ENCODE measurements at places on chromosomes 4 and X.

GRCh38 chr4:149574971-149575370, 240.7 kb downstream of the IQCM start:
- H3K27ac ChIP-seq: no peak overlapping the region
- DNase-seq: no peak
- H3K4me1 ChIP-seq: no peaks in the 10 kb centered on the region
- no peaks in the 10 kb centered on the region for H3K27me3 ChIP-seq
- H3K4me3 ChIP-seq: no peak overlapping the region
- no peaks in the 10 kb centered on the region for H3K36me3 ChIP-seq

DNA sequence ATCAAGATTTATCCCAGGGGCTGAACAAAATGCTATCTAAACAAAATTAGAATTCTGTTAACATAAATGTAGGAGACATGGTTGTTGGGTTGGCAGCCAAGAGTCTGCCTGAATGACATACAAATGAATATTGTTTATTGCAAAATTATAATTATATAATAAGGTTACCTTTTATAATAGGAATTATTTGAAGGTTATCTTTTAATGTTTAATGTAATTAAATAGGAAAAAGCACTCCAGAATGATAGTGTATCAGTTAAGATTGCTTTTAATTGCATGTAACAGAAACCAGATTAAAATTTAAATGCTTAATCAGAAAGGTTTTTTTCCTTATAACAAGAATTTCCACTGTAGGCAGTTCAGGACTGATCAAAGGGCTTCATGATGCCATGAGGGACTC, 42.0 kb upstream of the STPG2 start:
- H3K4me3 ChIP-seq: no peak overlapping the region
- no peaks in the 10 kb centered on the region for H3K27me3 ChIP-seq
- H3K36me3 ChIP-seq: no peaks in the 10 kb centered on the region
- H3K4me1 ChIP-seq: no peaks in the 10 kb centered on the region

GRCh38 chr4:100511896-100512295, 5.9 kb downstream of the EMCN start:
- H3K4me1 ChIP-seq: peaks cover 3% of the 10 kb centered on the region
- H3K36me3 ChIP-seq: no peaks in the 10 kb centered on the region
- no peak for DNase-seq
- no peak overlapping the region for H3K27ac ChIP-seq
- H3K27me3 ChIP-seq: no peaks in the 10 kb centered on the region
- H3K4me3 ChIP-seq: no peak overlapping the region

DNA sequence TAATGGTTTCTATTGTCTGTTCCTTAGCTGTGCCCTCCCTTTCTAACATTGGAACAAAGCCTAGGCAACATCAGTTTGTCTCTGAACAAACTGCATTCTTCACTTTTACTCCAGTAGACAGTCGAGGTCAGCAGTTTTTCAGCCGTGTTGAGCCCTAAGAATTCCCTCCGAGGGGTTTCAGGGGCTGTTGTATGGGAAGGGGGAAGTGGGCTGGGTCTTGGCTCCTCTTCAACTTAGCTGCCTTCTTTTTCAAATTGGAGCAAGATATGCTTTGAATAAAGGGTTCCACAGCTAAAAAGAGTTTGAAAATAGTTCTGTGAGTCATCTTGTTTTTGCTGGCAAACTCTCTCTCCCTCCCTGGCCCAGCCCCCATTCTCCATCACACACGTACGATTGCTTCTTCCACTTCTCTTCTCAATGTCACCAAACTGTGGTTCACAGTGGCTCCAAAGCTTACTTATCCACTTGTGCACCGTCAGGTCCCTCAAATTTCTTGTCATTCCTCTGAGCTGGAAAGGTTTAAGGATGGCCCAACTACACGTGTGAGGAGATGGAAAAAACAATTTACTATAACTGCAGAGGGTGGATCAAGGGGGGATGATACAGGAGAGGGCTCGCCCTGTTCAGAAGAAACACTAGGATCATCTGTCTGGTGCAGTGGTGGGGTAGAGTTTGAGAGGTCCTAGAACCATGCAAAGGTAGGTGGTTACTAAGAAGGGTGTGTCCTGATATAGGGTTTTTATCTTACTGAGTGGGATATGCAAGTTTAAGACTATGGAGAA, 9.2 kb upstream of the MAML3 start:
- no peaks in the 10 kb centered on the region for H3K36me3 ChIP-seq
- no peaks in the 10 kb centered on the region for H3K27me3 ChIP-seq
- H3K4me3 ChIP-seq: peak overlapping the region; percentile 1

DNA sequence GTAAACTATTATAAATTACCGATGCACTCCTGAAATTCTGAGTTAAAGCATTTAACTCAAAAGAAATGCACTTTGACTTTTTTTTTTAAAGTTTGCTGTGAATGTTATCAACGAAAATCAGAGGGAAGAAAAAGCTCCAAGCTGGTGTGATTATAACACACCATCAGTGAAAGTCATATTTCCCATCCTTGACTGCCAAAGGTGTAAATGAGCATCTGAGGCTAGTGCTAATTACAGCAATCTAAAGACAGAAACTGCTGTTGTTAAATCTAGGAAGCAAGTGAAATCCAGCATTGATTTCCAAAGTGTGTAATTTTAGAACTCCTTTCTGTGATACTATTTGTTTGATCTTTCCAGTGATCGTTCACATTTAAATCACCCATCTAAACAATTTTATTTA, 1538.8 kb downstream of the TECRL start:
- H3K4me1 ChIP-seq: no peaks in the 10 kb centered on the region
- no peaks in the 10 kb centered on the region for H3K27me3 ChIP-seq
- no peak overlapping the region for H3K27ac ChIP-seq
- H3K4me3 ChIP-seq: no peak overlapping the region
- no peak for DNase-seq

GRCh38 chr4:113524096-113524495, 237.4 kb downstream of the CAMK2D start:
- no peaks in the 10 kb centered on the region for H3K4me1 ChIP-seq
- H3K36me3 ChIP-seq: peaks cover 19% of the 10 kb centered on the region
- no peak for DNase-seq
- H3K27me3 ChIP-seq: no peaks in the 10 kb centered on the region
- no peak overlapping the region for H3K4me3 ChIP-seq
- H3K27ac ChIP-seq: no peak overlapping the region

GRCh38 chrX:16825264-16826035, 39.2 kb downstream of the TXLNG start:
- no peak overlapping the region for H3K27ac ChIP-seq
- H3K27me3 ChIP-seq: no peaks in the 10 kb centered on the region
- peaks cover 6% of the 10 kb centered on the region for H3K4me1 ChIP-seq
- H3K4me3 ChIP-seq: no peak overlapping the region

DNA sequence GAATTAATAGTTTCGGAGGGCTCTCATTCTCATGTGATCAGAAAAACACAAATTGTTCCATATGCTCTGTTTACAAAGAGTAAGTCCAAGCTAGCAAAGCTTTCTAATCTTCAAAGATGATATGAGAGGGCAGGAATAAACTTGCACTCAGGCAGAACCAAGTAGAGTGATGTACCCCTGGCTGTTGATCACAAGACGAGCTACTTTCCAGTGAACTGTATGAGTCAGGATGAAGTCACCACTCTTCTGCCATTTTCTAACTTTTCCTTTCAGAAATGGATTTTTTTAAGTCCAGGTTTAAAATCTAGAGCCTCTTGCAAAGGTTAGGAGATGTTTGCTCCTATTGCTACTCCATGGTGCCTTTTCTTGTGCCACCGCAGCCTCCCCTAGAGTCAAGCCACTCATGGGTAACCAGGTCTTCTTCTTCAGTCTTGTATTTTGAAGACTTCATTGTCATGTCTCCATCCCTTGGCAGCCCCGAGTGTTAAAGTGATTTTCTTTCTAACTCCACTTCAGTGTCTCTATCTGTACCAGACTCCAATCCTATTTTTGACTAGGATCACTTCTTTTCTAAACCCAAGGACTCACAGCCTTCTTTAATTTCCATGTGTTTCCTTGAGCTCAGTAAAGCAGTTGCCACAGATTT, 171.9 kb upstream of the GALNT7 start:
- H3K27me3 ChIP-seq: no peaks in the 10 kb centered on the region
- no peak overlapping the region for H3K4me3 ChIP-seq
- no peaks in the 10 kb centered on the region for H3K36me3 ChIP-seq
- H3K27ac ChIP-seq: no peak overlapping the region
- no peak for DNase-seq
- no peaks in the 10 kb centered on the region for H3K4me1 ChIP-seq

DNA sequence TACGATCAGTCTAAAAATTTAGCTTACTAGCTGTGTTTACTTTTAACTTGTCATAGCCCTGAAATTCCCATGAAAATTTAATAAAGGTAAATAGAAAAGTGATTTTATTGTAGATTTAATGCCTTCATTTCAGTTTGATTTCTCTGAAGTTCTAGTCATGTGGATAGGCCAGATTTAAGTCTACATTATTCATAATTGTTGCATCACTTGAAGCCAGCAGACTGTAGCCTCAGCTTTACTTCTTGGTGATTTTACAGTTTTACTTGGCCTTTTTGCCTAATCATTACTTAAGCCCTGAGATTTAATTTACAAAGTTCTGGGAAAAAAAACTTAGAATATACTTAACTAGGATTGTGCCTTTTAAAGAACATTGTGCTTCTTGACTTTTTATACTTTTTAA, 73.5 kb upstream of the FHDC1 start:
- no peak for DNase-seq
- no peaks in the 10 kb centered on the region for H3K27me3 ChIP-seq
- no peak overlapping the region for H3K4me3 ChIP-seq
- H3K27ac ChIP-seq: no peak overlapping the region
- peaks cover 5% of the 10 kb centered on the region for H3K4me1 ChIP-seq
- H3K36me3 ChIP-seq: peaks cover 3% of the 10 kb centered on the region

DNA sequence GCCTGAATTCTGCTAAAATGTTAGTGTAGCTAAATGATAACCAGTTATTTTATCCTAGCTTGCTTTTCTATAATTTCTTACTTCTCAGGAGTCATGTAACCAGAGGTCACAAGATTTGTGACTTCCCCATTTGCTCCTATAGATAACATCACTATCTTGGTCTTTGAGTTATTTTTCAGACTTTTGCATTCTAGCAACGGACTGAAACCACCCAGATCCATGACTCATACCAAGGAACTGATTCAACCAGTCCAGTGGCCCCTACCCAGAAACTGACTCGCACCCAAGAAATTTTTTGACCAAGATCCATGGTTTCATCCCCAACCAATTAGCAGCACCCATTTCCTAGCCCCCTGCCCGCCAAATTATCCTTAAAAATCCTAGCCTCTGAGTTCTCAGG, 50.0 kb downstream of the IQCM start:
- no peaks in the 10 kb centered on the region for H3K4me1 ChIP-seq
- no peak overlapping the region for H3K4me3 ChIP-seq
- DNase-seq: no peak
- H3K36me3 ChIP-seq: no peaks in the 10 kb centered on the region

- no peaks in the 10 kb centered on the region for H3K27me3 ChIP-seq
- peaks cover 8% of the 10 kb centered on the region for H3K4me1 ChIP-seq
- H3K27ac ChIP-seq: peak overlapping the region; percentile 7
Observed at GRCh38 chr4:99300934-99301333, 10.1 kb upstream of the ADH1A start.

DNA sequence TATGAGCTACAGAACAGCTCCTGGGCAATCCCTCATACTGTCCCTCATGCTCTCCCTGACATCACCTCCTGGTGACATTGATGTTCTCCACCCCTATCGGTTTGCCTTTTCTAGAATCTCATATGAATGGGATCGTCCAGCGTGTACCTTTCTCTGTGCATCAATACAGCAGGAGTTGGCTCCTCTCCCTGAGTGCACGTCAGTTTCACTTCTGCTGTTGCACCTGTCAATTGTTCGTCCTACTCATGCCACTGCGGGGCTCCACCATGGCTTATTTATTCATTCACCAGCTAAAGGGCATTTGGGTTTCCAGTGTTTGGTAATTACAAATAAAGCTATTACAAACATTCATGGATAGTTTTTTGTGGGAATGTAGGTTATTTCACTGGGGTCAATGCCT, 269.1 kb upstream of the ZFP42 start:
- H3K36me3 ChIP-seq: no peaks in the 10 kb centered on the region
- H3K27me3 ChIP-seq: no peaks in the 10 kb centered on the region

DNA sequence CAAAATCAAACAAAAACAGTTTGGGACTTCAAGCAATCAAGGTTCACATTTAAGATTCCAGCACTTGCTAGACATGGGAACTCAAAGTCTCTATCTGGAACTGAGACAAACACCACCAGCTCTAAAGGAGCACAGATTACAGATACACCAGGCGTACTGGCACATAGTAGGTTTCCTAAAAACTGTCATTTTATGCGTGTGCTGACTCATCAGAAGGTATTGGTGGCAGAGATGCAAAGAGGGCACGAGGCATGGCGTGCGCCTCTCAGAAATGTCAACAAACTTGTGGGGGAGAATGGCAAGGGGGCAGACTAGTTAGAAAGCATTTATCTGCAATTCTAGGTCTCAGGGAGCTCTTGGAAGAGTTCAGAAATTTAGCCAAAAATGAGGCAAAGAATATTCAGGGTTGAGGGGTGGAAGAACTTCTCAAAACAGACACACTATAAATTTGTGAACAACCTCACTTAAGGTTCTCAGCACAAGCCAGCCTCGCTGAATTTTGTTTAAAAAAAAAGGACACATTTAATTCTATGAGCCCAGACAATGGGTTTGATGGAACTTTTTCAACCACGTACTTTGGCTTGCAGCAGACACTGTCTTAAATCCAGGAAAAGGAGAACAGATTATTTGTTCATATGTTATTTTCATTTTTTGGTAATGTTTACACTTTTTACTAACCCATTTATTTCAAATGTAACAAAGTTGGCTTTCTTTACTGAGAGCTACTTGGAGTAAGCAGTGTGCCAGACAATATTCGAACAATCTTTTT, 100.0 kb downstream of the SHISA3 start:
- H3K36me3 ChIP-seq: no peaks in the 10 kb centered on the region
- H3K27ac ChIP-seq: no peak overlapping the region
- H3K4me1 ChIP-seq: no peaks in the 10 kb centered on the region
- DNase-seq: no peak
- no peak overlapping the region for H3K4me3 ChIP-seq

GRCh38 chr4:101643186-101643837, 147.2 kb upstream of the BANK1 start:
- no peak for DNase-seq
- peak overlapping the region; percentile 54 for H3K27ac ChIP-seq
- no peaks in the 10 kb centered on the region for H3K27me3 ChIP-seq
- H3K36me3 ChIP-seq: no peaks in the 10 kb centered on the region
- peaks cover 34% of the 10 kb centered on the region for H3K4me1 ChIP-seq
- no peak overlapping the region for H3K4me3 ChIP-seq

DNA sequence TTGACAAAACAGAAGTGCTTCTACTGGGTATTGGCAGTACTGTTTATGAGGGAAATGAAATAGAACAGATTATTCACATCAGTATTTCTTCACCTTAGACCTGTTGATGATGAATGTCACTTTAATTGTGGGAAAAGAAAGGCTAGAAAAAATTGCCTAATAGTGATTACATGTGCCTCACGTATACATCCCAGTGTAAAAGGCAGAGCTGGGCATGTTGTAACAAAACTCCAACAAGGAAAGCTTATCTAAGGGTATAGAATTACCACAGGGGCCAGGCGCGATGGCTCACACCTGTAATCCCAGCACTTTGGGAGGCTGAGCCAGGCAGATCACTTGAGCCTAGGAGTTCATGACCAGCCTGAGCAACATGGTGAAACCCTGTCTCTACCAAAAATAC, 4.2 kb downstream of the PGM2 start:
- H3K27ac ChIP-seq: no peak overlapping the region
- H3K27me3 ChIP-seq: no peaks in the 10 kb centered on the region
- DNase-seq: no peak
- H3K36me3 ChIP-seq: peaks cover 28% of the 10 kb centered on the region

- H3K4me1 ChIP-seq: peaks cover 2% of the 10 kb centered on the region
- H3K27me3 ChIP-seq: no peaks in the 10 kb centered on the region
- no peak overlapping the region for H3K27ac ChIP-seq
- no peak overlapping the region for H3K4me3 ChIP-seq
- peaks cover 86% of the 10 kb centered on the region for H3K36me3 ChIP-seq
Observed at GRCh38 chr4:102598762-102599374, 97.7 kb downstream of the NFKB1 start.
